IMR-90 (cell line): ENCODE measurements at places on chromosomes 4 and X. TPM values are rescaled to one million over a fixed set of nuclear protein-coding genes. Genes with fewer than 3 reads are reported as not detected.

GRCh38 chr4:89871211-89871610 lies 23.4 kb upstream of the MMRN1 start:
- DNase-seq, result no peak

DNA sequence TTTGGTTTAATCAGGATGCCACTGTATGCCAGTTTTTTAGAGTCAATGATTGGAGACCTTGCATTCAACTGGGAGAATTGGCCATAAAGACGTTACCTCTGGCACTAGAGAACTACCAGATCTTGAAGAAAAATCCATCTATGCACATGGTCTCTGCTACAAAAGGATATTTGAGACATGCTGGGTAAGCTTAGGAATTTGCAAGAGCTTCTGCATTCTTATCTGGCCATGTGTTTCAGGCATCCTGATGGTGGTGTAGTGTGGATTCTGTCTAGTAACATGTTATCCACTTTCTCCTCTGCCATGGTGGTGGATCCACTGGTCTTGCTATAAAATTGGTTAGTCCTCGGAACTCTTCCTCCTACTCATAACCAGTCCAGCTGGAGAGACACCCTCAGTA lies 185.3 kb upstream of the WDFY3 start:
- DNase-seq, result no peak

DNA sequence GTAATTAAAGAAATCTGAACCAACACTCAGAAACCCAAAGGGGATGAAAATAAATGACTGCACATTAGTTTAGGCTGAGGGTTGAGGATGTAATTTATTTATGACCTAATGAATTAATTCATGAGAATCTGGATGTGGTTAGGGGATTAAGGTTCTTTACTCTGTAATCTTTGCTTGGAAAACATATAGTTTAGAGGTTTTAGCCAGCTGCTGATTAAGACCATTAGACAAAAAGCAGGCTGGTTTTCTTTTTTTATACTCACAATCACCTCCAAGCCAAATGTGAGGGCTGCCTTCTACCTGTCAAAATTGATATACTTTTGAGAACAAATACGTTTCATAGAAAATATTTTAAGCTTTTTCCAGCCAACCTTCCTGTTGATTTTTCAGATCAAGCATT lies 2705.8 kb downstream of the PCDH7 start:
- no peak for DNase-seq

GRCh38 chr4:69957209-69957608 lies 8.3 kb downstream of the CSN2 start:
- no peak for DNase-seq

RHOXF2 gene
- total RNA-seq, result not detected in 2 replicates

- no peak for DNase-seq
These were observed 340.8 kb downstream of the GRXCR1 start for GRCh38 chr4:43233321-43233720.
